ENCODE measurements at places on chromosomes 16 and 17.

DNA sequence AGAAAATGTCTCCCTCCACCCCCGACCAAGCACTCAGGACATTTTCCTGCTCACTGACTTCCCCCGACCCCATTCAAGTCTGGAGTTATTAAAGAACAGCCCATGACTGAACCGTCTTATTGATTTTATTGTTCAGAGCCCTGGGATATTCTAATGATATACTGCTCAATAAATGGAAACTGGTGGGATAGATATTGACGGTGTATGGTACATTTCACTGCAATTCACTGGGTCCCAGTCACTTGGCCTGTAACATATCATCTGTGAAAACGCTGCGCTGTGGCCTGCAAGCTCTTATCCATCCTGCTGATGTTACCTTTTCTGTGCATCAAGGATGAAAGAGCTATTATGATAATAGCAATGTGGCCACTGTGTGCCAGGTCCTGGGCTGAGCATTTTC is 258.2 kb downstream of the XYLT1 start:
- no peak for DNase-seq

DNA sequence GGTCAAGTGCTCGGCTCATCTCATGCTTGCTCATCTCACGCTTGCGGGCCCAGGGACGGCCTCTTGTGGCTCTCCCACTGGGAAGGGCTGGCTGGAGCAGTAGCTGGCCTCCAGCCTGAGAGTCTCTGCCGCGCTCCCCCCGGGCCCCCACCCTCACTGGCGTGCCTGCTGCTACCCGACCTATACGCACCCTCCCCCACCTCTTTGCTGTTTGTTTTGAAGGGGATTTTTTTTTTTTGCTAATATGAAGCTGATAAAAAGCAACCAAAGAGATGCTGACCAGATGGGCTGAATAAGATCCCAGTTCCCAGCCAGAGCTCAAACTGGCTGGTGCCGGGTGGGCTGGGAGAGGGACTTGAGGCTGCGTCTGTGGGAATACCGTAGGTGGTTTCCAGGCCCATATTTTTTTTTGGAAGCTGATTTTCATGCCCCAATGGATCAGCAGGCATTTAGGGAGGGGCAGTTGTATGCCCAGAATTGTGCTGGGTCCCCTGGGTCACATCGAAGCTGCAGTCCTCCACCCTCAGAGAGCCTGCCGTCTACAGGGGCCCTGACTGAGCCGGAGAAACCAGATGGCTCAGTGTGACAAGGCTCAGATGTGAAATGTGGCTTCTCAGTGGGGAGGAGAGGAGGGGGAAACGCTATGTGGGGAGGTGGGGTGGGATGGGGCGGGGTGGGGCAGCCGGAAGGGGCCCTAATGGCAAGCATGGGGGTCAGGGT is 115.0 kb downstream of the RAP1GAP2 start:
- no peak for DNase-seq

- no peak for DNase-seq
Measured at GRCh38 chr17:8923762-8924161, 41.7 kb downstream of the PIK3R5 start.

DNA sequence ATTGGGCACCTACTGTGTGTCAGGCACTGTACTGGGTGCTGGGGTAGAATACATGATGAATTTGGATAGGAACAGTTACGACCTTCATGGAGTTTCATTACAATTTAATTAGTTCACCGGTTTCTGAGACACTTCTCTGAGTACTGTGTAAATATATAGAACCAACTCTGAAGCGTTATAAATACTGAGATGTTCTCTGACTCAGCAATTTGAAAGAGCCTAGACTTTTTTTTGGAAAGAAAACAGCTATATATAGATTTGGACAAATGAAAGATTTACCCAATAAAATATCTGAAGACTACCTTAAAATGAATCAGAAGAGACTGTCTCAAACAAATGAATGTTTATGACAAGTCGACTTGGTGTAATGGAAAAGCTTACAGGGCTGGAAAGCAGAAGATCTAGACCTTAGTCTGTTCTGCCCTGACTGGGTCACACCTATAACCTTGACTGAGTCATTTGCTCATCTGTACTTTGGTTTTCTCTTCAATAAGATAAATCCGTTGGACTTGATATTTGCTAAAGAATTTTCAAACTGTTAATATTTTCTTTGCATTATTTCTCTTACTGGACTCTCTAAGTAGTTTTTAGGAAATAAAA is 4.6 kb upstream of the GAN start:
- no peak for DNase-seq

- DNase-seq = no peak
Measured at GRCh38 chr16:86202760-86203426, 303.9 kb downstream of the IRF8 start.

DNA sequence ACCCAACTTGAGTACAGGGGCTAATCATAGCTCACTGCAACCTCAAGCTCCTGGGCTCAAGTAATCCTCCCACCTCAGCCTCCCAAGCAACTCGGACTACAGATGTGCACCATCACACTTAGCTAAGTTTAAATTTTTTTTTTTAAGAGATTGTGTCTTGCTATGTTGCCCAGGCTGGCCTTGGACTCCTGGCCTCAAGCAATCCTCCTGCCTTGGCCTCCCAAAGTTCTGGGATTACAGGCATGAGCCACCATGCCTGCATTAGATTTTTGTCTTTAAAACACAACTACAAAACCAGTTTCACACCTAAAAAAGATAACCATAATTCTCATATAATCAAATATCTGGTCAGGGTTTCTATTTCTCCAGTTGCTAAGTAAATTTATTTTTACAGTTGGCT is 147.1 kb downstream of the CHD9 start:
- no peak for DNase-seq

DNA sequence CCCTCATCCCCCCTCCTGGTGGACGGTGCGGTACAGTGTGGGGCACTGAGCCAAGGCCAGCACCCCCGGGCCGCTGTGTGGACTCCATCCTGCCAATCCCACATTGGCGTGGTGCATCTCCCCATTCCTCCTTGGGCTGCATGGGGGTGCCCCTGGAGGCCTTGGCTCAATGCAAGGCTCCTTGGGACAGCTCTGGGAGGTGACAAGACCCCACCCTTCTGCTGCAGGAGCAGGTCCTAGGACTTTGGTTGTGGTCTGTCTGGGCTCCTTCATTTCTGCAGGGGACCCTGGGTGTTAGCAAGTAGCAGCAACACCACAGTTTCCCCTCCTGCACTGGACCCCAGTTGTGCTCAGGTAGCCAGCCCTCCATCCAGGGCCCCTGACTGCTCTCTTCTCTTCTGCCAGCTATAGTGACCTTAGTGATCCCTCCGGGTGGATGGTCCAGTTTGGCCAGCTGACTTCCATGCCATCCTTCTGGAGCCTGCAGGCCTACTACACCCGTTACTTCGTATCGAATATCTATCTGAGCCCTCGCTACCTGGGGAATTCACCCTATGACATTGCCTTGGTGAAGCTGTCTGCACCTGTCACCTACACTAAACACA is 1.3 kb downstream of the PRSS21 start:
- no peak for DNase-seq

DNA sequence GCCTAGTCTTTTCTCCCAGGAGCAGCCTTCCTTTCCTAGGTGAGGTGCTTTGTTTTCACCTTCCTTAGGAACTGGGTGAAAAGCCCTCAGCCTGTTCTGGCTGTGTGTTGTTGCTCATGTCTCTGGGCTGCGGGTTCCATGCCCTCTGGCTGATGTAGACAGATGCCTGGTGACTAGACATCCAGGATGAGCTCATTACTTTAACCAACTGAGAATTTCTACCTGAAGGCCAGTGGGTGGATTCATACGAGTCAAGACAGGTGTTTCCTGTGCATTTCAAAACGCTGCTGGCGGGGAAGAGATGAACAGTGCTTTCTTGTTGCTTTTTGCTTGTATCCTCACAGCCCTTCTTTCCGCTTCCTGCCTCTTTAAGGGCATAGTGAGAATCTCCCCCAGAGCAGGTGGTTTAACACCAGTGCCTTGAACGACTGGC is 22.3 kb downstream of the SAP30BP start:
- no peak for DNase-seq

GRCh38 chr17:67682196-67682595 is 35.5 kb upstream of the NOL11 start:
- DNase-seq = no peak

DNA sequence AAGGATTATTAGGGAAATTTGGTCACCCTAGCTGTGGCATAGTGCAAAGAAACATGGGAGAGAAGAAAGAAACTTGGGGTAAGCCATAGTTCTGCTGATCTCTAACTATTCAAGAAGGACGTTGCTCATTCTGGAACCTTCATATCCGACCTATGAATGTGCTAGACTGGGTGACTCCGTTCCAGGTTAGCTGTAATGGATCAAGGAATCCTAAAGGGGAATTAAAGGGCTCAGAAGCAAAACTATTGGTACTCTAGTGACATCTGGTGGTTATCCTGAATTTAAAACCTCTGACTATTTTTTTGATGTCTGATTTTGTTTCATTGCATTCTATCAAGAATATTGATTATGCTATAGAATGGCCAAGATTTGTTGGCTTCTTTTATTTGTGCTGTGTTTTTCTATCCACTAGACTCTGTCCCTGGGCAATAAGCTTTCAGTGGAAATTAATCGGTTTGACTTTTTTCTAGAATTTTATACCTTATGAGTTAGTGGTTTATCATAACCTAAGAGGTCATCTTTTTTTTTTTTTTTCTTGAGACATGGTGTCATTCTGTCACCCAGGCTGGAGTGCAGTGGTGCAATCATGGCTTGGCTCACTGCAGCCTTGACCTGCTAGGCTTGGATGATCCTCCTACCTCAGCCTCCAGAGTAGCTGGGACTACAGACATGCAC is 19.5 kb downstream of the PCTP start:
- no peak for DNase-seq

GRCh38 chr16:16933861-16934260 is 536.9 kb downstream of the XYLT1 start:
- no peak for DNase-seq

GRCh38 chr17:78176548-78177025 is 8.2 kb downstream of the SYNGR2 start:
- no peak for DNase-seq
